Dorsolateral prefrontal cortex (tissue), 122 donors: ENCODE measurements at places on chromosomes 1 and 21. TPM values are rescaled to one million over a fixed set of nuclear protein-coding genes. Genes with fewer than 3 reads are reported as not detected.

GRCh38 chr1:176167210-176167609 lies 39.9 kb downstream of the COP1 start:
- no peak for DNase-seq

GRCh38 chr1:3443807-3444206 lies 10.7 kb upstream of the ARHGEF16 start:
- DNase-seq: no peak

- DNase-seq: no peak
Measured at GRCh38 chr1:13228343-13228781, 2.4 kb upstream of the PRAMEF18 start.

GRCh38 chr1:25675729-25676476 lies 59.3 kb downstream of the MAN1C1 start:
- no peak for DNase-seq

DNA sequence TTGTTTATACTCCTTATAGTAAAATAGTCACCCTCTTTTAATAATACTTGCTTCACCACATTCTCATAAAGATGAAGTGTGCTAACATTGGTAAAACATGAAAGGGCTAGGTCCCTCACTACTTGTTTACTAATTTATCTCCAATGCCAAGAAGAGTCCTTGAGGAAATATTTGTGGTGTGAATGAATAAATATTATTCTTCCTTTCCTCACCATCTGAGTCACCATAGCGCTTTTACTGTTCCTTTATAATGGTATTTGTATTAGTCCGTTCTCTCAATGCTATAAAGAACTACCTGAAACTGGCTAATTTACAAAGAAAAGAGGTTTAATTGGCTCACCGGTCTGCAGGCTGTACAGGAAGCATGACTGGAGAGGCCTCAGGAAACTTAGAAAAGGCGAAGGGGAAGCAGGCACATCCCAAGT lies 222.8 kb upstream of the ZRANB2 start:
- DNase-seq: no peak

- DNase-seq: no peak
Measured at GRCh38 chr1:60277269-60277668, 203.7 kb upstream of the C1orf87 start.

- no peak for DNase-seq
Measured at GRCh38 chr21:36981049-36981391, 14.6 kb upstream of the HLCS start.

Gene LCK
- not detected for total RNA-seq

Gene A3GALT2
- total RNA-seq: not detected

Gene TTF2
- total RNA-seq: 16.7 TPM

Gene GJB5
- 1.00 TPM for total RNA-seq
